Activated CD4-positive, alpha-beta T cell treated with anti-CD3 and anti-CD28 coated beads, Interleukin-2, Interleukin-6, amounts not matched to agents 100 ng/mL and 50 ng/mL, durations not matched to agents 16 hours and 8 hours (primary cell): ENCODE measurements at places on chromosomes 7 and 10.

GRCh38 chr10:72831696-72832409 lies 61.7 kb upstream of the OIT3 start:
- no peak for DNase-seq

GRCh38 chr10:6182454-6183098 lies 20.2 kb upstream of the PFKFB3 start:
- no peak for DNase-seq

DNA sequence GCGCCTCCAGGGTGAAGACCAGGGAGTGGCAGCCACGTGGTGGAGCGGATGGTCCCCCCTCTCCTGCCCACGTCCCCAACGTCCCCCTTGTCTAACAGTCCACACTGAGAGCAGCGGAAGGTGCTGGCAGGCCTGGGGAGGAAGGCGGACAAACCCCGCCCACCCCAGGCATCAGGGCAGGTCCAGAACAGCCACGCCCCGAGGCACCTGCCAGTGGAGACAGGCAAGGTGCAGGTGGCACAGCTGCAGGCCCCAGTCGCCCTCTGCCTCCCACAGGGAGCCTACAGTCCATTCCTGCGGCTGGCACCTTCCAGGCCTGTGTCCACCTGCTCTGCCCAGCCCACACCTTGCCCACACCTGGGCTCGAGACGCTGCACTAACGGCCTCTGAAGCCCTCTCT lies 24.9 kb downstream of the CYP2W1 start:
- no peak for DNase-seq

DNA sequence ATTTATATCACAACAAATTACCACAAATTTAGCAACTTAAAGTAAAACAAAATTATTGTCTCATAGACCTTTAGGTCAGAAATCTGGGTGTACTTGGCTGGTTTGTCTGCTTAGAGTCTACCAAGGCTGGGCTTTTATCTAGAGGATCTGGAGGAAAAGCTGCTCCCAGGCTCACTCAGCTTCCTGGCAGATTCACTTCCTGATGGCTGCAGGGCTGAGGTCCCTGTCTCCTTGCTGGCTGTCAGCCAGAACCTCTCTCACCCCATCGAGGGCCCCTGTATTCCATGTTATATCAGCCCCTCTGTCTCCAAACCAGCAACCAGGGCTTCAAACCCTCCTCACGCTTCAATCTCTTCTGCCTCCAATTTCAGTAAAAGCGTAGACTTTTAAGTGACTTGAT lies 734.9 kb downstream of the NRG3 start:
- no peak for DNase-seq

- DNase-seq, result no peak
These were observed 26.3 kb downstream of the GUSB start for GRCh38 chr7:65955718-65956117.

DNA sequence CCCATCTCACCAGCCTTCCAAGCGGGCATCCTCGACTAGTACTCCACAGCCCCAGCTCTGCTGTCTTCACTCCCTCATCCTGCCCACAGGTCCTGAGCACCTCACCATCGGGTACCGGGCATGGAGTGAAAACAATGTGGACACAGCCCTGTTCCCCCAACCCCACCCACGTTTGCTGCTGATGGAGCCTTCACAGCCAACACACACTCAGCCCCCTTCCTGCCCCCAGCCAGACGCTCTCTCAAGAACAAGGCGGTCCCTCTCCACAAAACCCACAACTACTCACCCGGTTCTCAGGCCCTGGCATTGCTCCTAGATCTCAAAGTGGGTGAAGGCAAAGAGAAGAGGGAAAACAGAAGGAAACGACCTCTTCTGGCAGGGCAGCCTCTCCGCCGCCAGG lies 56.1 kb downstream of the SLIT1 start:
- DNase-seq, result no peak

GRCh38 chr7:146117576-146117975 lies 975 bp downstream of the CNTNAP2 start:
- DNase-seq, result no peak

DNA sequence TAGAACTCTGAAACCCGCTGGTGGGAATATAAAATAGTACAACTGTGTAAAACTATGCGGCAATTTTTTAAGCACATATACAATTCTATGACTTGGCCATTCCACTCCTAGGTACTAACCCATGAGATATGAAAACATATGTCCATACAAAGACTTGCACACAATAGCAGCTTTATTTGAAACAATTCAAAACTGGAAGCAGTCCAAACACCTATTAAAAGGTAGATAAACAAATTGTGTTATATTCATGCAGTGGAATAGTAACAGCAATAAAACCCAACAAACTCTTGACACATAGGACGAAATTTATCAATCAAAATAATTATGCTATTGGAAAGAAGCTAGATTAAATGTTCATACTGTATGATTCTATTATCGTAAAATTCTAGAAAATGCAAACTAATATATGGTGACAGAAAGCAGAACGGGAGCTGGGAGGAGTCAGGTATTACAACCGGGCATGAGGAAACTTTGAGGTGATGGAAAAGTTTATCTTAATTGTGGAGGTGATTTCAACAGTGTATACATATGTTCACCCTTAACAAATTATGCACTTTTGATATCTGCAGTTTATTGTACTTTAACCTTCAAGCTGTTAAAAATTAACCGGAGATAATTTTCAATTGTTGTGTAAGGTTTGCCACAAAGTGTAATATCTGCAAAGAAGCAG lies 803 bp upstream of the STK31 start:
- DNase-seq, result no peak

DNA sequence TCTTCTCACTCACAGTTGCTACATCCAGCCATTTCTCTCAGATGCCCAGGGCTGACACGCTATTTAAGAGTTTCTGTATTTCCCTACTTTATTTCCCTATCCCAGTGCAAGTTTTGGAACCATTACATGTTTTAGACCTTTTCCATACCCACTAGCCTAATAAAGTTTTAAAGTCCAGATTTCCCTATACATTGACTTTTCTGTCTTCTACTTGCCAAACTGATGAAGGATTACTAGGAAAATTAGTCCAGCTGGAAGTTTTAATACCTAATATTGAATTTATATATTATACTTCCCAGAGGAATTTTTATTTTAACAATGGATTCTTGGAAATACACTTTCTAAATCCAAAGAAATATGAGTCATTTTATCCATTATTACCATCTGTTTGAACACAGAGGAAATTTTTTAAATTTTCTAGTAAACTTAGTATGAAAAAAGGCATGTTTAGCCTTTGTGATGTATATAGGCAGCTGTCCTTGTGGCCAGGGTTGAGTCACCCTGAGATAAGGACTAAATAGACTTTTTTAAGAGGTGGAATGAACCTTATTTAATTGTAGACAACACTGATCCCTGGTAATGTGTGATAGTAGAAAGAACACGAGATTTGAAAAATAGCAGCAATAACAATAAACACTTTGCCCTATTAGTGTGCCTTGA lies 205.0 kb downstream of the TFEC start:
- no peak for DNase-seq

DNA sequence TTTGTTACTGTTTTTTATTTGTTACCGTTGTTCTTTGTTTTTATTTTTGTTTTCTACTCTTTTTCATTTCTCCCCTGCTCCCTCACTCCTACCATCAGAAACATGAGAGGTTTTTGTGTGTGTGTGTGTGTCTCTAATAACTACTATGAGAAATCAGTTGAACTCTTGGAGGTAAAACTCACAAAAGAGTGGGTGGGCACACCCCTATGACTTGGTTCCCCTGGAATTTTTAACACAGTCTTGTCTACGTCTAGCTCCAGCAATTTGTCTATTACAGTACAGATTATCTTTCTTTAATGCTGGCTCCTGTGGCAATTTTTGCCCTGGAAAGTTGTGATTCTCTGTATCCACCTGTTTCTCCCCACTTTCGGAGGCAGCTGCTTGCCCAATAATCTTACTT lies 56.2 kb downstream of the AOAH start:
- no peak for DNase-seq

DNA sequence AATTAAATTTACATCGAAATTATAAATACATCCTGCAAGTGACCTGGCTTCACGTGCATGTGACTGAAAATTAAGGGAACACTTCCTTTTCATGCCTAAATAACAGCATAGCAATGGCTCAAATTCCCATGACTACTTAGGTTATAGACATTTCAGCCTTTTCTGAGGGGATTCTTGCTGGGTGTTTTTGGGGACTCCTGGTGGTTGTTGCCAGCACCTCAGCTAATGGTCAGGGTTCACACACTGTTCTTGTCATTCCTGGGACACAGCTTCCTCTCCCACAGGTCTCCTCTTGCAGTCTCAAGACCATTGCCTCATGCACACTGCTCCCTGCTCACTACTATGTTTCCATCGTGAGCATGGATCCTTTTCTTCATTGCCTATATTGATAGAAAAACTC lies 148.9 kb upstream of the GLI3 start:
- no peak for DNase-seq
